A549 (cell line): ENCODE measurements at places on chromosomes 1 and 21.
A peak's percentile ranks its signal among the peaks of the same experiment; 100 is the strongest.

- DNase-seq = no peak
Observed at GRCh38 chr1:160168609-160169369, 17.4 kb downstream of the ATP1A4 start.

DNA sequence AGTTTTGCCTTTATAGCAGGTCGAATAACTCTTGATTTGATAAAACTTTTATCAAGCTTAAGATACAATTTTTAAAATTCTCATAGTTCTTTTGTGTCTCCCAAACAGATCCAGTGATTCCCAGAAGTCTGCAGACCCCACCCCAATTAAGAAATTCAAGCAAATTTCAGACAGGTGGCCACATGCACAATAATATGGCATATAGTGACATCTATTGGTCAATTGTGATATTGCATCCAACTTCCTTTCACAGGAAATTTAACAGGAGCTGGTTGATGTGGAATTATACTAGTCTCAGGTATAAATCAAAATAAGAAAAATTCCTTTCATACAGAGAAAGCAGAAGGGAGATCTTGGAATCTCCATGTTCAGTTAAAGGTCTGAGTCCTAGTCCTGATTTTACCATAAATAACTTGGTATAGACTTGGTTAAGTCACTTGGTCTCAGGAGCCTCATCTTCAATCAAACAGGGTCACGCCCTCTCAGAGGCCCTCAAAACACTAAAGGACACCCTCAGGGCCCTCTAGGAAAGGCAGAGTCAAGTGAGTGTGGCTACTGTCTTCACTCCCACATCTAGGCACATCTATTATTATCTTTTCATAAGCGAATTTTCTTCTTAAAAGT lies 24.1 kb downstream of the PIGM start:
- peak; percentile 26 for DNase-seq

- no peak for DNase-seq
Observed at GRCh38 chr1:217067642-217068041, 344.4 kb upstream of the ESRRG start.

DNA sequence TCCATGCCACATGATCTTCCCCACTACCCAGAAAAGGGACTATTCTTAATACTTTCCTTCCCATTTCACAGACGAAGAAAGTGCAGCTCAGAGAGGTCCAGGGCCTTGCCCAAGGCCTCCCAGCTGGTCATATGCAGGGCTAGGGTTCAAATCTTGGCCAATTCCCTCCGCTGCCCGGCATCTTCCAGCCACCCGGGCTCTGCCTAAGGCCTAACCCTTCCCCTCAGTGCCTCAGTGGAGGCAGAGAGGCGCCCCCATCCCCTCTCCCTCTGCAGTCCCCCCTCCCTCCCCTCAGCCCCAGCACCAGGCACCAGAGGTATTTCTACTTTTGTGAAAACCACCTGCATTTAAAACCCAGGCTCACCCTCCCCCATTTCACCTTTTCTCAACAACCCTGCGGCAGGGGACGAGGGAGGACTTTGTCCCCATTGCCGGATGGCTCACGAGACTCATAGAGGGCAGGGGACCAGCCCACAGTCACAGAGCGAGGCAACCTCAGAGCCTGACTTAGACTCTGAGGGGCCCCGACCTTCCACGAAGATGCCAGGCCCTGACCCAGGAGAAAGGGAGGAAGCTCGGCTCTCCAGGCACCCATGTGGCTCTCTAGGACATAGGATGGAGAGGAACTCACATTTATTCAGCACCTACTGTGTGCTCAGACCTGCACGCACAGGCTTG lies 12.3 kb downstream of the LAPTM5 start:
- DNase-seq = no peak
